Kasumi-1 (cell line): ENCODE measurements at places on chromosomes 13 and 19.

DNA sequence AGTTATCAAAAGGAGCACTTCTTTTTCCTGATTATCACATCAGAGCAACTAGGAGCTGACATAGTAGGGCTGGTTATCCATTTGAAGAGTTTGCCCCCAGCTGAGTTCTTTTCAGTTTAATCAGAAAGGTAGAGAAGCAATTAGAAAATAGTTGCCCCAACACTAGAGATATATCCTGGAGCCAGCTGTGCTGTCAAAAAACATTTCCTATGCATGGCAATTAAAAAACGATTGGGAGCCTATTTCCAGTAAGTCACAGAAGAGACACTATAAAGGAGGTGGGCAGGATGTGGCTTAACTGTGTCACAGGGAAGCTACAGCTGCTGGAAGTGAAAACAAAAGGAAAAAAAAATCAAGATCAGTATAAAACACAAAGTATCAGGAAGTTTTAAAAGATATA is 155.7 kb upstream of the SLITRK1 start:
- no peak for DNase-seq

GRCh38 chr13:106151056-106151699 is 384.3 kb downstream of the EFNB2 start:
- DNase-seq = no peak

- no peak for DNase-seq
Observed at GRCh38 chr13:90872491-90873025, 474.9 kb upstream of the MIR17HG start.

DNA sequence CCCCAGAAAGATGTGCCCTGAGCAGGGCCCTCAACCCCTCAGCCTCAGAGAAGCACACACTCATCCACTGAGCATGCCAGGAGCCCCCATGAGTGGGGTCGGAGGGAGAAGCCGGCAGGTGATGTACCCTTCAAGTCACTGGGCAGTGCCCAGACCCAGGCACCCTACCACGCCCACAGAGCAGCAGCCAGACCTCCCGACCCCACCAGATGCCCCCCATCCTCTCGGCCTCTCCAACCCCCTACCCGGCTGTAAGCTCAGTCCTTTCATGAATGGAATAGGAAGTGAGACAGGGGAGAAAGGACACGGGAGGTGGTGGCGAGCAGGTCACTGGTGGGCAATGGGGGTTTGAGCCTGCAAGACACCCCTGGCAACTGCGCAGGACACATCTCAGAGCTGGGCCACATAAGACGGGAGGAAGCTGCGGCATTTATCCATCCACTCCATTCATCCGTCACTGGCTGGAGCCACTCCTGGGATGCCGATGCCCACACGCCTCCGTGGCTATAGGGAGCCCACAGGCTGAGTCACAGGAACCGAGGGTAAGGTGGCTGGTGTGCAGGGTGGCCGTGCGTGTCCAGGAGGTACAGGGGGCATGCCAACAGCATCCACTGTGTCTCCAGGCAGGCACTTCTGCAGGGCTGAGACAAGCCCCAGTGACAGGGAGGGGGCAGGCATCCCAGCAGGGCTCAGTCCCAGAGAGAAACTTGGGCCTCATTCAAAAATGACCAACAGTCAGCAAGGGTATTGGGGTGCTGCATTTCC is 23.8 kb upstream of the VSTM2B start:
- DNase-seq = no peak

GRCh38 chr13:68509734-68510621 is 1279.8 kb upstream of the PCDH9 start:
- DNase-seq = no peak

- no peak for DNase-seq
Observed at GRCh38 chr13:96081888-96082287, 8.0 kb upstream of the HS6ST3 start.

DNA sequence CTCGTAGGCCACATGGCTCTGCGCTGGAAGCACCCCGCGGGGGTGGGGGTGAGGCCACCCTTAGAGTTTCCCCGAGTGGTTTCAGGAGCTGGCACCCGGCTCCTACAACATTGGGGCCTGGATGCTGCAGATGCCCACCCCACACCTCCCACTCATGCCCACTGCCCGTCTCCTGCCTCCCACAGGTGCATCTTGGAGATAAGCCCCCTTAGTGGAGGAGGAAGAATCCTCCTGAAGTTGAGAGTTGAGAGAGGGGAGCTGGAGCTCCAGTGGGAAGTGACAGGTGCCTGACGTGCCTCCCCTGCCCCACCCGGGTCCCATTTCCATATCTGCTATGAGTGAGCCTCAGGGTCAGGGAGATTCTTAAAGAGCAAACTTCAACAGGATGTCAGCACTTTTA is 341.3 kb downstream of the TEX29 start:
- no peak for DNase-seq

DNA sequence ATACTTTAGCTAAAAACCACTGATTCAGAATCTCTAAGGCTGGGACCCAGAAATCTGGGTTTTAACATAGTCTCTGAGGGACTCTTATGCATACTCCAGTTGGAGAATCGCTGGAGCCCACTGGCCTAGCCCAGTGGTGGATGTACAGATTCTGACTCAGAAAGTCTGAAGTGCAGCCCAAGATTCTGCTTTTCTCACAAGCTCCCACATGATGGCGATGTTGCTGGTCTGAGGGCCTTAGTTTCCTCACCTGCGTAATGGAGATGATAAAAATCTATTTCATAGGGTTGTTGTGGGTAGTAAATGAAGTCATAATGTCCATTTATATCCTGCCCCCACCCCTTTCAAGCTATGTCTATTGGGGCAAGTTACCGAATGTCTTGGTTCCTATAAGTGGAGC is 7.7 kb upstream of the CDADC1 start:
- peak; percentile 64 for DNase-seq

DNA sequence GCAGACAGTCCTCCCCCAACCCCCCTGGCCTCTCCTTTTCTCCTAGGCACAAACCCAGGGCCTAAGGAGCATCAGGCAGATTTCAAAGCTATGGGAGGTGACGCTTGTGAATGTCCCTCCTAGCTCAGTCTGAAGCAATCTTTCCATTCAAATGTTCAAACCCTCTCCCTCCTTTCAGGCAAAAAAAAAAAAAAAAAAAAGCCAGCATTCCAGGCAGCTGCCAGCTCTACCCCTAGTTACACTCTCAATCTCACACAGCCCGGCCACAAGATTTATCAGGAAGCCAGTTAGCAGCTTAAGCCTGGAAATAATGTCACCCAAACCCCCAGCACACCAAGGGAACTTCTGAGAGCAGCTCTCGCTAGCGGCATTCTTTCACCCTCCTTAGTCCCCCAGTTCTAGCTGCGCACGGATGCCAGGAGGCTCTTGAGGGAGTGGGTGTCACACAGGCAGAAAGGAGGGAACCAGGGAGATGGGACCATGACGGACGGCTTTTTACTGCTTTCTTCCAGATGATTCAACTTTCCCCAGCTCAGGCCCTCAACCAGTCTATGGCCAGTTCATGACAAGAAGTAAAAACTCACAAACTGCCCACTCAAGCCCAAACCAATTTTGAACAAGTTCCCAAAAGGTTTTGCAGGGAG is 6.3 kb downstream of the SH3GL1 start:
- DNase-seq = no peak

- DNase-seq = no peak
Observed at GRCh38 chr13:20714563-20715329, 11.2 kb downstream of the IL17D start.

- no peak for DNase-seq
Observed at GRCh38 chr13:30792285-30793000, 57.1 kb downstream of the ALOX5AP start.

DNA sequence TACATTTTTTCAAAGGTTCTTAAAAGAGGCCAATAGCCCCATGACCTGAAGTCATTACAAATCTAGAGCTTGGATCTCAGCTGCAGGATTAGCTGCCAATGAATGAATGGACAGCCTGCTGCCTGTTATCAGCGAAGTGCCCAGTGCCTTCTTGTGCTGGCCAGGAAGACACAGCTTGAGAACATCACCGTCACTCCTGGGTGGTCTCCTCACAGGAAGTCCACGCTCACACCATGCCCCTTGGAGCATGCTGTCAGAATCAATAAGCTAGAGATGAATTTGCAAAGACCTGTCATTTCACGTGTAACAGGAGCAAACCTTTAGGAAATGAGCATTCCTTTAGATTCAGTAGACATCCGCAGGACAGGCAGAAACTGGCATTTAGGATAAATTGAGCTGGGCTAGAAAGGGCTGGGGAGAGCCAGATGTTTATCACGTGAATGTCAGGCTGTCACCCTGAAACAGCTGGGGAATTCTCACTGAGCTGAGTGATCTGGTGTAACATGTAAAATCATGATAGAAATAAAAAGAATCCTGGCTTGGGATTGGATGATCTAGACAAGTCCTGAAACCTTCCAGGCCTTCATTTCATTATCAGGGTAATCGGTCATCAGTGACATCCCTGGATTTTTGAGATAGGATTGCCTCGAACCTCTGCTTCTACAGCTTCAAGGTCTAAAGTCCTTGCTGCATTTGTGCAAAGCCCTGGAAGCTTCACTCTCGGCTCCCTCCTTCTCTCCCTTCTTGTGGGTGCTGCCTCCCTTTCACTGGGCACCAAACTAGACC is 49.9 kb upstream of the MEDAG start:
- DNase-seq = no peak

DNA sequence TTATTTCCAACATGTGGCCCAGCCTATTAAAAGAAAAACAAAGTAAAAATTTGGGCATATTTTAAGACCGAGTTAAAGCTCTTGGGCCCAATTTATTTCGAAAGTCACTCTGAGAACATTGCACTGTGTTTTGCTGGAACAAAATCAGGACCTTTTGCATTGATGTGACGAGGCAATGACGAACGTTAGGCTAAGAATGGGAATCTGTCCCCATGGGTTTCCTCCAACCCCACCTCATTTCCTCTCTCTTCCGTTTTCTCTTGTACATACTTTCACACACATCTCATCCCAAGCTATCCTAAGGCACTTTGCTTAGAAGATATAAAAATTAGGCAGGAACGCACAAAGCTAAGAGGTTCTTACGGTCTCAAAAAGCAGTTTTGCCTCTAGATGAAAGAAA is 22.1 kb downstream of the EDNRB start:
- no peak for DNase-seq

DNA sequence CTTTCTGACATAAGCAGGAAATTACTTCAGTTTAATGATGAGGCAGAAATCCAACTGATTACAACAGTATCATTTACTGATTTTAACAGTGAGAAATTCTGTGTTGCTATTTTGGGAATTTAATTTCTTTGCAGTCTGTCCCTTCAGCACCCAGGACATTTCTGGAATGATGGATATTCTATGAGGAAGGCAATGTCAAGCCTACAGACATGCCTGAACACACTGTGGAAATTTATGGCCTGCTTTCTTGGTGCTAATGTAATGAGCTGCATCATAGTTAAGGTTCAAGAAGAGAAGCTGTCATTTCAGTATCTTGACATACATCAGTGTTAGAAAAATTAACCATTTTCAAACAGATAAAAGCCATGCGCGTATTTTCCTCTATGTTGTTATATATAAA is 87.7 kb downstream of the SLITRK1 start:
- no peak for DNase-seq

DNA sequence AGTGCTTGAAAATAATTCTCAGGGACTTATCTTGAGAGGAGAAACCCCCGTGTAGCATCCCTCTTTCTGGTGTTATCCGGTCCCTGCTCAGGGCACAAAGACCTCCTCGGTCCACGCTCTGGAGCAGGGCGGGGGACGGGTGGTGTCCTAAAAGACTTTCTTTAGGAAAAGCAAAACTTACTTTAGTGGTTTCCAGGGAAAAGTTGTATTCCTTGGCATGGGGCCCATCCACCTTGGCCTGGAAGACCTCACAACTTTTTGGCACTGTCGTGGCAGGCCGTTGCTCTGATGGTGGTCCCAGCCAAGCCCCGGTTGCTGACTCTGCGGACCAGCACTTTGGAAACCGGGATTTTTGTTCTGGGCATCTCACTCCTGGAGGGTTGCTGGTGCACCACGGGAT is 2.7 kb downstream of the AMER2 start:
- no peak for DNase-seq

DNA sequence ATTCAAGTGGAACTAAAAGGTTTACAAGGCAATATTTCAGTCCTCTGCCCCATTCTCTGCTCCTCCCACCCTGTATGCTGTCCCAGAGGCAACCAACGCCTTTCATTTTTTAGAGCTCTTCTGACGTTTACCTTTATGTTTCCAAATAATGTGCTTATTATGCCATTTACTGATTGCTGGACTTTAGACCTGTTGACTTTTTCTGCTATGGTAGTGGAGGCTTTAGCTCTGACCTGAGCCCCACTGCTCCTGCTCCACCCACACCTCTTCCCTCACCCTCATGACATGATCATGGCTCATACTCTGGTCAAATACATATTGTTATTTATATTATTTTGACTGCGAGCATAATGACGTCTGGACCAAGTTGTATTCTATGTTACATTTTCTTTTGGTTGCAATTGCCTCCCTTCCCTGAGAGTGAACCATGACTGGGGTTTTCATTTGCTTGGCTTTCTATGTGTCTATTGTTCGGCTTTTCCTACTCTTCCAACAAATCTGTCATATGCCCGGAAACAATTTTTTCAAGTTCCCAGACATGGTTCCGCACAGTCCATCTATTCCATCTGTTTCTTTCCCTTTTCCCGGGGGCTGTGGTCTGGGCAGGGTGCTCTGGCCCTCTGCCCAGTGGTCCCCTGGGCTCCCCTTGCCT is 31.4 kb upstream of the GJB6 start:
- no peak for DNase-seq

- no peak for DNase-seq
Observed at GRCh38 chr19:30159636-30160035, 212.5 kb upstream of the ZNF536 start.

- no peak for DNase-seq
Observed at GRCh38 chr13:48783695-48784230, 130.0 kb downstream of the CYSLTR2 start.

DNA sequence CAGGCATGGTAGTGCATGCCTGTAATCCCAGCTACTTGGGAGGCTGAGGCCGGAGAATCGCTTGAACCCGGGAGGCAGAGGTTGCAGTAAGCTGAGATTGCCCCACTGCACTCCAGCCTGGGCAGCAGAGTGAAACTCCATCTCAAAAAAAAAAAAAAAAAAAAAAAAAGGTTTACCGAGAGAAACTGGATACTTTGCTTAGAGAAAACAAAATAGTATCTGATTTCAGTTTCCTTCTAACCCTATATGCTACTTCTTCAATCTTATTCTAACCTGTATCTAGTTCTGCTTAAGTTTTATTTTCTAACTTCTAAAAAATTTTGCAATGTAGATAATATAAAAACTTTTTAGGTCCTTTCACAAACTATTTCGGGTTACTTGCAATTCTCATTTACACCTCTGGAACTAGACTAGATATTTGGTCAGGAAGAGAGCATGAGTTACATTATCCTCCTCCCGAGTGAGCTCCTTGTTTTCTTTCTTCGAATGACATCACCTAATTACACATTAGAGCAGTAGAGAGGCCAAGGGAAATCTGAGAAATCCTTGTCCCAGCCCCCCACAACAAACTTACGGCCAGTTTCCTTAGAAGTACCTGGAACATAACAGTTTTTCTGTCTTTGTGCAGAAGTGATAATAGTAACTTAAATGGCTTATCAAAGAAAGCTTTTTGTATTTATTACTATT is 128.9 kb downstream of the B3GLCT start:
- DNase-seq = no peak

- peak; percentile 81 for DNase-seq
Observed at GRCh38 chr19:47697863-47698609, 15.2 kb upstream of the EHD2 start.
